ENCODE measurements at places on chromosomes 4 and X. TPM values are rescaled to one million over a fixed set of nuclear protein-coding genes. Genes with fewer than 3 reads are reported as not detected.

DNA sequence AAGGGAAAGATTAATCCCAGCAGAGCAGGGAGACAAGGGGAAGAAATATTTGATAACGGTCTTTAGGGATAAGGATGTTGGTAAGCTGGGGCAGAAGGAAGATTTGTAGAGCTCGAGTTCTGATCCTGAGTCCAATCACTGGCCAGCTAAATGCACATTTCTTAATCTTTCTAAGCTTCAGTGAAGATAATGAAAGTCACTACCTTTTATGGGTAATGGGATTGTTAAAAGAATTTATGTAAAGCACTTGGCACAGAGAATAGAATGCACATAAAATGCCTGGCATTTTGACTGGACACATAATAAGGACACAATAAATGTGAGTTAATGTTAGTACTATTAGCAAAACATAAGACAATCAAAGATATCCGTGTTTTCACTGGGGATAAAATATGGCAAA lies 43.3 kb downstream of the NCAPG start:
- no peak for DNase-seq

- DNase-seq = peak; percentile 37
Measured at GRCh38 chr4:985123-985830, 1.6 kb upstream of the IDUA start.

- no peak for DNase-seq
Measured at GRCh38 chrX:145190801-145191389, 56.4 kb upstream of the SPANXN1 start.

DNA sequence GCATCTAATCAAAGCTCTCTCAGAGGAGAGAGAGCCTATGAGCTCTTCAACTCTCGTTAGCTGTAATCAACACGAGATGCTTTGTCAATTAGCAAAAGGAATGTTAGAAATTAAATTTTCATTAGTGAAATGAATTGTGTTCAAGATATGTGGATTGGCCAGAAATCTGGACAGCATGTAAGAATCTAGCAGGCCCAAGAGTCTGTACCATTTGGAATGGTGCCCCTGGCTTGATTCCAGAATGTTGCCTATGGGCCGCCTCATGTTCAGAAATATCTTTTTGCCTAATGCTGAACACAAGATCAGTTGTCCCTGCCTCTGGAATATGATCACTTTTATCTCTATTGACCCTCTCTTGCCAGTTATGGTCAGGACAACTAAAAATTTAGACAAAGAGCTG lies 88.2 kb downstream of the RBM46 start:
- no peak for DNase-seq

DNA sequence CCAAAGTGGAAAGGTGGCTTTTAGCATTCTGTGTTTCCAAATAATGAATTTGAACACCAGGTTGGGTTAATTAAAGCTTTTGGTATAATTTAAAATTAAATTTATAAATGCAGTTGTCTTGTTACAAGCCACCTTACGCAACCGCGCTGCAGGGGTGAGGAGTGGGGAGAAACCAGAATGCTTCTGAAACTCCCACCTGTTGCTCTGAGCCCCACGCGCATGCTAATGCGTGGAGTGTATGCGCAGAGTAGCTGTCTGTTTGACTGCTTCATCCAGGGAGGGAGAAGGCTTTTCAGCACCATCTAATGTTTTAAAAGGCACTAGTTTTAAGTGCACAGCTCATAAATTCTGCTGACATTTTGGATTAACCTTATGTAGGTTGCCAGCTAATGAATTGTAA lies 12.5 kb downstream of the OGT start:
- DNase-seq = no peak

DNA sequence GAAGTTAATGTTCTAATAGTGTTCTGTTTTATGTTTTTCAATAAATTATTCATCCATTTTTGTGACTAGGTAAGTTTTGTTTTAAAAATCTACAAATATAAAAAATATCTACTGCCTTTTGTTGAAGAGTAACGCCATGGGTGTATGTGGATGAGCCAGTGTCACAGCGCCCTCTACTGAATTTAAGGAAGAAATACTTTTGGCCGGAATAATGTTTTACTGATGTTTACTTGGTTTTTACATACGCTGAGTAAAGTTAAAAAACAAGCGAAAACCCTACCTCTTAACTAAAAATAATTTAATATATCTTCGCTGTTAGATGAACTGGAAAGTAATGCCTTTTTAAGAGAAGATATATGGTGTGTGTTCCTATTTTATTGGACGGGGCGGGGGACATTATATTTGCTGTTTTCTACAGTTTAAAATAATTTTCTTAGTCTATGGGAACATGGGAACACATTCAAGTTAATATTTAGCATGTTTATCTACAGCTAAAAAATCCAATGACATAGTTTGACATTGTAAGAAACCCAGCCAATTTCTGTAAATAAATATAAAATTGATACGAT lies 86.1 kb downstream of the CPE start:
- DNase-seq = peak; percentile 10

DNA sequence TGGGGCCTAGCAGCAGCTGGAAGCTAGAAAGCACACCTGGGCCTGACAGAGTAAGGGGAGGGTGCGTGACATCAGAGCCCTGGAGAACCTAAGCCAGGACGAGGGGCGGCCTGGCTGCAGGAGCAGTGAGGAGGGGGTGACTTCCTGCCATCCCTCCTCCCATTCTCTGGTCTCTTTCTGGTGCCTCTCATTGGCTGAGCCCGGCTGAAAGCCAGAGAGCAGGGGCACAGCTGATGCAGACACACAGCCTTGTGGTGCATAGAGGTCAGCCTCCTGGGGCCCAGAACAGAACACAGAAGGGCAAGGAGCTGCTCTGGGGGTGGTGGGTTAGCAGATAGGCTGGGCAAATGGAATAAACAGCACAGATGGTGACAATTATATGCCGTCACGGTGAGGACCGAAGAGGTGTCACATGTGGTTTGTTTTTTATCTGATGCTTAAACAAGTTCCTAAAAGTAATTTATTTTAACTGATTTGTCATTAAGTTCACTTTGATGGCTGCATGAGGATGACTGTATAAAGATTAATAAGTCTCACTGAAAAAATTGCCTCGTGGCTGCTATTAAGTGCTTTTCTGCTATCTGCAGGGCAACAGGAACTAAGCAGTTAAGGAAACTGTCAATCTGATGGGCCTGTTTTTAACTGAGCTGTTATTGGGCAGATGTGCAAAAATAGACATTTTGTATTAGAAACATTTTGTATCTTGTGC lies 102.0 kb downstream of the FNIP2 start:
- DNase-seq = peak; percentile 31

DNA sequence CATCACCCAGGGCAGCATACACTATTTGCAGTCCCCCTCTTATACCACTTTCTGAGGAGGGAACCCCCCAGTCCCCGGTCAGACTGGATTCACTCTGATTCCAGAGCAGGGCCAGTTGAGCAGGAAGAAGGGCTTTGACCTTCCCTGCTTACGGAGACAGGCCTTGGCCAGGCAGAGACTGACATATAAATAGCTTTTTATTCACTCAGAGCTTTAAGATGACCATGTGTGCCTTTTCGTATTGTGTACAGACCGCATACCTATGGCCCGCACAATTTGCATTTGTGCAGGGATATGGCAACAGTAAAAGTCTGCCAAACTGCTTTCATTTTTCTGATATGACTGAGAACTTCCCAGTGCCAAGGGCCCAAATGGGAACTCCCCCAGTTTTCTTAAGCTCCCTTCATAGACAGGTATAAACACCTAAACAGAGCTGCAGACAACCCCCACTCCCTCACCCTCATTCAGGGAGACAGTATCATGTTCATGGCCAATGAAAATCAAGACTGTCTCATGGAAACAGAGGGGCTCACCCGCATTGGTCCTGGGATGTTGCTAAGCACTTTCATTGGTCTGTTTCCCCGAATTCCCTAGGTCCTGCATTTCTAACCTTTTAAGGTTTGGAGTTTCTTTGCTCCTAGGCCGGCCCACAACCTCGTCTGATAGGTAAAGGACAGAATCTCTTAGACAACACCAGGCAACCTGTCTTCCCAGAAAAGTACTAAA lies 86.0 kb downstream of the RTL5 start:
- no peak for DNase-seq

GRCh38 chr4:74188912-74189311 lies 31.0 kb downstream of the MTHFD2L start:
- DNase-seq = no peak

DNA sequence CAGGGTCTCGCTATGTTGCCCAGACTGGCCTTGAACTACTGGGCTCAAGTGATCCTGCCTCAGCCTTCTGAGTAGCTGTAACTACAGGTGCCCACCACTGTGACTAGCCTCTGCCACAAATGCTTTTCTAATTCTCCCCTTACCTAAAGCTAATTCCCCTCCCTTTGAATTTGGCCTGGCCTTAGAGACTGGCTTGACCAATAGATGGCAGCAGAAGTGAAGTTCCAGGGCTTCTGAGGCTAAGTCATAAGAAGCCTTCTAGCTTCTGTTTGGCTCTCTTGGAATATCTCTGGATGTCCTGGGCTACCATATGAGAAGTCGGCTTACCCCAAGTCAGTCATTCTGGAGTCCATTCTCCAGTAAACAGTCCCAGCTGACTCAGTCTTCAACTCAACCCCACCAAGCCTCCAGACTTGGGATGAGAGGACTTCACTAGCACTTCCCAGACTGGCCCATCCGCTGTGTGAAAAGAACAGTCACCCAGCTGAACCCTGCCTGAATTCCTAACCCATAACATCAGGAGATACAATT lies 61.0 kb downstream of the HPRT1 start:
- peak; percentile 73 for DNase-seq

DNA sequence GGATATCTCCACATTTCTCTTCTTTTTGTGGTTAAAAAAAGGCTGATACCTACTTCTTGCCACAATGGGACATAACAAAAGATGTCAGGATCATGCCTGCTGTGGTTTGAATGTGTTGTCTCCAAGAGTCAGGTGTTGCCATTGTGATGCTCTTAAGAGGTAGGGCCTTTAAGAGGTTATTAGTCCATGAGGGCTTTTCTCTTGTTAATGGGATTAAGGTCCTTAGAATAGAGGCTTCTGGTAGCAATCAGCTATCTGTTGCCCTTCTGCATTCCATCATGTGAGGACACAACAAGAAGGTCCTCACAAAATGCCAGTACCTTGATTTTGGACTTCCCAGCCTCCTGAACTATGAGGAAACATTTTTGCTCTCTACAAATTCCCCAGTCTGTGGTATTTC lies 191.4 kb downstream of the GBA3 start:
- DNase-seq = no peak

- DNase-seq = no peak
Measured at GRCh38 chr4:152577708-152578396, 42.0 kb upstream of the FBXW7 start.

- DNase-seq = no peak
Measured at GRCh38 chr4:146661367-146661766, 22.7 kb downstream of the POU4F2 start.

DNA sequence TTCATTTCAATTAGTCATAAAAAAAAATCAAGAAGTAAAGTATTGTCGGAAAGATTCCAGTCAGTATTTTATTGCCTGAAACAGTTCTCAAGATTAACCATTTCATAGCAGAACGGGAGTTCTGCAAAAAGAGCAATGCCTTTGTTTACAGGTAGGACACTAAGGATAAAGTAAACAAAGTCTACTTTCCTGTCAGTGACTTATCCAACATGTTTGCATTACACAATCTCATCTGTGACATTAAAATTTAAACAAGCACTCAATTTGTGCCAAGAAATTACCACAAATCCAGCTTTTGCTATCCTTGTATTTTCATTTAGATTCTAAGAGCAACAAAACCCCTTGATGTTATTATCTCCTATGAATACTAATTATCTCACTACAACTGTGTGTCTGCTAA lies 306.5 kb upstream of the LDB2 start:
- no peak for DNase-seq

DNA sequence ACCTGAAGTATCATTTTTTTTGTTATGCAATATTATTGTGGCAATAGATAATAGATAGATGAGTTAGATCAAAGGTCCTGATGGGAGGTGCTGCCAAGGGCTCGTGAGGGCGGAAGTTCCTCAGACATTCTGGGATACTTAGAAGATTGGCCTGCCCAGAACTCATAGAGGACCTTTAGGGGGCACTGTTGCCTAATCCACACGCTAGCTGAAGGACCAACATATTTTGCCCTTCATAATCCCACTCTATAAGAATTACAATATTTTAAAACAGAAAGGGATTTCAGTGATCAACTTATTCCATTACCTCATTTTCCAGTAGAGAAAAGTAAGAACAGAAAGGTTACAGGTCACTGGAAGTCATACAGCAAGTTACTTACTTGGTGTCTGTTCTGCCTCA lies 22.9 kb upstream of the COX7B2 start:
- DNase-seq = peak; percentile 54

DNA sequence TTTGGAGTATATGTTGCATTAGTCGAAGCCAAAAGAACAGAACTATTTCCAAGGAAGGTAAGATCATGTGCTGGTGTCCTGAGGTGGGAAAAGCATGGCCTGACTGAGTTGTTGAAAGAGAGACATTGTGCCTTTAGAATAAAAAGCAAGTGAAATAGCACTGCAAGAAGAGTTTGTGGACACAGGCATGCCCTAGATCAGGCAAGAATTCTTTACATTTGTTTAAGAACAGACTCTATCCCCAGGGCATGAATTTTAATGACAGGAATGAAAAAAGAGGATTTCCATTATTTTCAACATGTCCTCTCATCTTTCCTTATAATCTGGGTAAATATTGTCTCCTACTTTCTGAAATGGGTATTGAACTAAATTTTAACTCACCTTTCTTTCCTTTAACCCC lies 516.2 kb upstream of the GALNT7 start:
- no peak for DNase-seq

- DNase-seq = no peak
Measured at GRCh38 chrX:101764538-101764937, 104.9 kb upstream of the ARMCX2 start.

- peak; percentile 79 for DNase-seq
Measured at GRCh38 chr4:37970702-37971101, 10.5 kb downstream of the PTTG2 start.

- DNase-seq = no peak
Measured at GRCh38 chr4:26076896-26077295, 162.9 kb downstream of the SMIM20 start.

Gene FRMPD4
- total RNA-seq = not detected

Gene PLK4
- total RNA-seq = 2.7 TPM

Gene BRS3
- not detected for total RNA-seq

Gene ESX1
- not detected for total RNA-seq

Gene KLB
- total RNA-seq = under 0.01 TPM

Gene RIPPLY1
- not detected for total RNA-seq

Gene GPM6B
- total RNA-seq = 0.81 TPM

Gene MAGED4
- total RNA-seq = 6.7 TPM

Data from hematopoietic multipotent progenitor cell (in vitro differentiated cells).